ENCODE measurements at places on chromosomes 5 and 9.

- DNase-seq, result no peak
Observed at GRCh38 chr5:64595031-64595855, 89.4 kb downstream of the RGS7BP start.

GRCh38 chr9:83041771-83042170, 21.2 kb downstream of the RASEF start:
- DNase-seq, result no peak

- DNase-seq, result no peak
Observed at GRCh38 chr9:106468431-106468830, 394.5 kb upstream of the ZNF462 start.

GRCh38 chr5:113182658-113183344, 206.2 kb downstream of the DCP2 start:
- DNase-seq, result no peak

DNA sequence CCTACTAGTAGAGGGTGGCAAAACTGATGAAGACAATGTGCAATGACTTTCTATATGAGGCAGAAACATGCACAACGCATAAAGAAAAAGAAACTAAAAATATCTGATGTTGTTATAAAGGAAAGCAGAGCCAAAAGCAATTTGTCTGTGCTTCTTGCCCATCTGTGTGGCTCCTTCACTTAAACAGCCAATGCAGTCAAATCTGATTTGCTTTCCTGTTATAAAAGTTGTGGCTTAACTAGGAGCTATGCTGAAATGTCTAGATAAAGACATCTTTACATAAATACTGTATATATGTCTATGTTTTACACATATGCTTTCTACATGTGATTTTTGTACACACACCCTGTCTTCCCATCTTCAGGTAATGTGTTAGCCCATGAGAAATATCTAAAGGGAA, 508.2 kb downstream of the CETN3 start:
- DNase-seq, result no peak

- no peak for DNase-seq
Observed at GRCh38 chr9:87602933-87603643, 105.4 kb downstream of the DAPK1 start.

DNA sequence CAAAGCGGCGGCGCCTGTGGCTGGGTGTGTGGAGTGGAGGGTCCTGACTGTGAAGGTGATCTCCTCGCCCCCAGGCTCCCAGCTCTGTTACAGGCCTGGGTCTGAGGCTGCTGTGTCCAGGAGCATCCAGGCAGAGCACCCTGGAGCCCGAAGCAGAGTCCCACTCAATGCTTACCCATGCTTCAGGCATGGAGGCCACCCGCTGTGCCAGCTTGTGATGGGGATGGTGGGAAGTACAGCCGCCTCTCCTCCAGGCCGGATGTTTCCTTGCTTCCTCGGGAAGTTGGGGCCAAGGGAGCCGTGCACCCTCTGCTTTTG, 255.9 kb upstream of the IRX1 start:
- DNase-seq, result no peak

DNA sequence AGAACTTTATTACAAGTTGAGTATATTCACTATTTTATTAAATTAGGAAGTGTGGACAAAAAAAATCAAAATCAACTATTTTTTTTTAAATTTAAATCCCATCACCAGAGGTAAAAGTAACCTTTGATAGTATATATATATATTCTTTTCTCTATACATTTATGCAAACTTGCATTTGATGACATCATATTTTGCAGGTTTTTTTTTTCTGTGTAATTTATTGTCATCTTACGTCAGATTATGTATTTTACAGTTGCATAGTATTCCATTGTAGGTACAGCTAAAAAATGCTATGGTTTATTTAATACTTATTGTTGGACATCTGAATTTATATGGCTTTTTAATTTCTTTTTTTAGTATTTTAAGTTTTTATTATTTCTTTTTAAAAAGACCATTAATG, 25.5 kb downstream of the APC start:
- DNase-seq, result no peak
